ENCODE measurements at places on chromosomes 3 and 15. TPM values are rescaled to one million over a fixed set of nuclear protein-coding genes. Genes with fewer than 3 reads are reported as not detected.
A peak's percentile ranks its signal among the peaks of the same experiment; 100 is the strongest.

GRCh38 chr3:110378481-110378880 lies 693.1 kb upstream of the NECTIN3 start:
- no peak for DNase-seq
- H3K4me1 ChIP-seq = no peaks in the 10 kb centered on the region
- H3K27ac ChIP-seq = no peak overlapping the region
- no peaks in the 10 kb centered on the region for H3K36me3 ChIP-seq

GRCh38 chr15:96047255-96047931 lies 283.1 kb upstream of the NR2F2 start:
- DNase-seq = no peak
- H3K36me3 ChIP-seq = no peaks in the 10 kb centered on the region
- H3K27me3 ChIP-seq = no peaks in the 10 kb centered on the region
- peaks cover 4% of the 10 kb centered on the region for H3K4me1 ChIP-seq
- no peak overlapping the region for H3K4me3 ChIP-seq

LACTB gene
- total RNA-seq = 7.6 TPM

DNA sequence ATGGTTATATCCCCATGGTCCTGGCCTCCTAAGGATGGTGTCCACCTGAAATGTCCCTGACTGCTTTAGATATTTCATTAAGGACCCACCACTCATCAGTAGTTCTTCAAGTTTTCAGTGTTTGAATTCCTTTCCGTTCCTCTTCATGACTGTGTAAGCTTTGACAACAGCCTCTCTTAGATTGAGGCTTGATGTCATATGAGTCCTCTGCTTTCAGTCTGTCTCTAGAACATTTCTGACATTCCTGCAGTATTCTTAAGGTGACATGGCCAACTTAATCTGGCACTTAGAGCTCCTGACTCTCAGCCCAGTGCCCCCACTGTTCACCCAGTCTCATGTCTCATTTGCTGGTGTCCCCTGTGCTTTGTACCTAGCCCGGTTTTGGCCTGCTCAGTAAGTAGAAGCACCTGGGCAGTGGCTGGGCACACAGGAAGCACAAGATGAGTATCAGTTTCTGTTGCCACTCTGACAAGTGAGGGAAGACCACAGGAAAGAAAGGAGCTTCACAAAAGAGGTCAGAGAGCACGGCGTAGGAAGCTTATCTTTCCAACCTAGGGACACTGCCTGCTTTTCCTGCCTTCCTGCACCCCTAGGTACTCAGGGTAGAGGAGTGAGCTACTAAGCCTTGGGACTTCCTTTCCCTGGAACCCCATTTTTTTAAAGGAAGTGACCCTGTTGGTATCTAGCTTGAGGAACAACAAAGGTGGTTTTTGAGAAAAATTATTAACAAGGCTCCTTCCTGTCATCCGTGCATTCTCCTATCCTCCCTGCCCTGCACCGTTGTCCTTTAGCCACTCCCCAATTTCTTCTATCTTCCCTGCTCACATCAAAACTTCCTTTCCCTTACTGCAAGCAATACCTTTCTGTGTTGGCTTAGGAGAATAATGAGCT lies 103.1 kb downstream of the KLHL25 start:
- peaks cover 19% of the 10 kb centered on the region for H3K4me1 ChIP-seq
- H3K36me3 ChIP-seq = no peaks in the 10 kb centered on the region
- no peaks in the 10 kb centered on the region for H3K27me3 ChIP-seq
- DNase-seq = no peak
- H3K27ac ChIP-seq = no peak overlapping the region

DNA sequence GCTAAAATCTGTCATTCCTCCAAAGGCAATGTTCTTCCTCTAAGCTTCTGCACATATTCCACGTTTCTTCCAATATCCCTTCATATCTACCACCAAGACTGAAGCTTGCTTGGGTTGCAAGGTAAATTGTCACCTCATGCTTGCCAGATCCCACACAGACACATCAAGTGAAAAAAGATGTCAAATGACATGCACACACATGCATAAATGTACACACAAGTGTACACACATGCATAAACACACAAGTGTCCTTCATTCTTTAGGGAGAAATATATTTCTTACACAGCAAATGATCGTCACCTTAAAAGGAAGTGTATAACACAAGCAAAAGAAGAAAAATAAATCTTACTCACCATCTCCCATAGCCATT lies 59.4 kb downstream of the CLASP2 start:
- no peaks in the 10 kb centered on the region for H3K36me3 ChIP-seq
- peaks cover 22% of the 10 kb centered on the region for H3K4me1 ChIP-seq
- DNase-seq = no peak
- H3K4me3 ChIP-seq = no peak overlapping the region
- H3K27me3 ChIP-seq = no peaks in the 10 kb centered on the region

- H3K4me3 ChIP-seq = no peak overlapping the region
- H3K27ac ChIP-seq = no peak overlapping the region
- H3K4me1 ChIP-seq = peaks cover 4% of the 10 kb centered on the region
- DNase-seq = no peak
Observed at GRCh38 chr15:38229705-38230310, 22.8 kb upstream of the SPRED1 start.

NMNAT3 gene
- 5.7 TPM for total RNA-seq

DNA sequence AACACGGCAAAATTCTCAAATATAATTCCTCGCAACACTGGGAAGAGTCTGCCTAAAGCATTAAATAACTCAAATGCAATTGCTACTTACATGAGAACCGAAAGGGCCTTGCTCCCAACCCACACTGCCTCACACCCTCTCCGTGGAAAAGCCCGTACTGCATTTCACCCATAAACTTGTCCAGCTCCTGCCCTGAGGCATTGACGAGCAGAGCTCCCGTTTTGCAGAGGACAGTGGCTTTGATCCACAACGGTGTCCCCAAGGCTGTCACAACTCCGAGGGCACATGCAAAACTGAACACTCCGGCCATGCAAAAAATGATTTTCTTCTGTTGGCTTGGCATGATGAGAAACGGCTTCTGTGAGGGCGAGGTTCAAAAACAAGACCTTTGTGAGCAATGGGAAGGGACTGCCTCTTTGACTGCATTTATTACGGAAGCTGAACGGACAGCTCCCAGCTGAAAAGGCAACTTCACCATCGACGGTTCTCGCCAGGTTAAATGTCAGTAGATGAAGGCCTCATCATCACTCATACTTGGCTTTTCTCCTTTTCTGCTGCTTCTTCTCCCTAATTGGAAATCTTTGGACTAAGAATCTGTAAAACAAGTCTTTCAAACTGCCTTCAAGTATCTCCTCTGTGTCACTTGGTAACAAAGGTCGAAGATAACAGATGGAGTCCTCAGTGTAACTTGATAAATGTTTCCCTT lies at the start of gene CLRN1:
TSS of gene CLRN1 (minus strand) at position 362 of the 706 bp plus-strand sequence. CDS start at position 343, 19 bp downstream.
- no peaks in the 10 kb centered on the region for H3K36me3 ChIP-seq
- no peaks in the 10 kb centered on the region for H3K27me3 ChIP-seq
- no peak within 1 kb of the TSS for H3K27ac ChIP-seq
- H3K4me3 ChIP-seq = no peak within 1 kb of the TSS

CCDC39 gene
- total RNA-seq = 0.66 TPM

CLRN1 gene
- total RNA-seq = not detected

GP9 gene
- not detected for total RNA-seq

DNA sequence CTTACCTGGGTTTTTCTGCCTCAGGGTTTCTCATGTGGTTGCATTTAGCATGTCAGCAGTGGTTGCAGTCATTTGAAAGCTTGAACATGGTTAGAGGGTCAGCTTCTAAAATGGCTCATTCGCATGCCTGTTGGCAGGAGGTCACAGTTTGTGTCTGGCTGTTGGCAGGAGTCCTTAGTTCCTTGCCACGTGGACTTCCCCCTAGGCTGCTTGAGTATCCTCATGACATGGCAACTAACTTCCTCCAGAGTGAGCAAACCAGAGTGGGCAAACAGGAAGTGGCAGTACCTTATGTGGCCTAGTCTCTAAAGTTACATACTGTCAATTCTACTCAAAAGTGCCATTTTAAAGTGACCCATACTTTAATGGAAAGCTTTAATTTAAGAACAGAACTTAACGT lies 3.4 kb upstream of the UNC13C start:
- peaks cover 10% of the 10 kb centered on the region for H3K4me1 ChIP-seq
- no peak overlapping the region for H3K4me3 ChIP-seq
- H3K36me3 ChIP-seq = no peaks in the 10 kb centered on the region
- DNase-seq = no peak
- no peak overlapping the region for H3K27ac ChIP-seq
- H3K27me3 ChIP-seq = peaks cover 6% of the 10 kb centered on the region

GRCh38 chr3:72375237-72376076 lies 472.8 kb downstream of the SHQ1 start:
- H3K36me3 ChIP-seq = peaks cover 2% of the 10 kb centered on the region
- H3K4me1 ChIP-seq = peaks cover 10% of the 10 kb centered on the region
- no peaks in the 10 kb centered on the region for H3K27me3 ChIP-seq

GRCh38 chr15:84631706-84632272 lies 22.3 kb downstream of the WDR73 start:
- DNase-seq = no peak
- H3K4me1 ChIP-seq = peaks cover 47% of the 10 kb centered on the region
- peak overlapping the region; percentile 71 for H3K27ac ChIP-seq
- H3K36me3 ChIP-seq = no peaks in the 10 kb centered on the region
- H3K27me3 ChIP-seq = no peaks in the 10 kb centered on the region

GRCh38 chr3:122409446-122409845 lies 6.4 kb downstream of the WDR5B start:
- H3K27ac ChIP-seq = no peak overlapping the region
- H3K4me3 ChIP-seq = no peak overlapping the region
- H3K36me3 ChIP-seq = peaks cover 2% of the 10 kb centered on the region
- no peak for DNase-seq

FOXP1 gene
- total RNA-seq = 85.7 TPM

LRRC28 gene
- 13.0 TPM for total RNA-seq

TTLL13 gene
- not detected for total RNA-seq

GRCh38 chr15:88365124-88365523 lies 102.1 kb downstream of the MRPL46 start:
- H3K4me1 ChIP-seq = no peaks in the 10 kb centered on the region
- no peaks in the 10 kb centered on the region for H3K36me3 ChIP-seq
- H3K4me3 ChIP-seq = no peak overlapping the region
- no peaks in the 10 kb centered on the region for H3K27me3 ChIP-seq
- H3K27ac ChIP-seq = no peak overlapping the region

GRCh38 chr3:48599509-48600285 lies 4.6 kb upstream of the COL7A1 start:
- no peaks in the 10 kb centered on the region for H3K27me3 ChIP-seq
- DNase-seq = no peak
- no peak overlapping the region for H3K4me3 ChIP-seq
- H3K36me3 ChIP-seq = peaks cover 52% of the 10 kb centered on the region
- H3K27ac ChIP-seq = no peak overlapping the region

NDN gene
- total RNA-seq = 21.8 TPM

DNA sequence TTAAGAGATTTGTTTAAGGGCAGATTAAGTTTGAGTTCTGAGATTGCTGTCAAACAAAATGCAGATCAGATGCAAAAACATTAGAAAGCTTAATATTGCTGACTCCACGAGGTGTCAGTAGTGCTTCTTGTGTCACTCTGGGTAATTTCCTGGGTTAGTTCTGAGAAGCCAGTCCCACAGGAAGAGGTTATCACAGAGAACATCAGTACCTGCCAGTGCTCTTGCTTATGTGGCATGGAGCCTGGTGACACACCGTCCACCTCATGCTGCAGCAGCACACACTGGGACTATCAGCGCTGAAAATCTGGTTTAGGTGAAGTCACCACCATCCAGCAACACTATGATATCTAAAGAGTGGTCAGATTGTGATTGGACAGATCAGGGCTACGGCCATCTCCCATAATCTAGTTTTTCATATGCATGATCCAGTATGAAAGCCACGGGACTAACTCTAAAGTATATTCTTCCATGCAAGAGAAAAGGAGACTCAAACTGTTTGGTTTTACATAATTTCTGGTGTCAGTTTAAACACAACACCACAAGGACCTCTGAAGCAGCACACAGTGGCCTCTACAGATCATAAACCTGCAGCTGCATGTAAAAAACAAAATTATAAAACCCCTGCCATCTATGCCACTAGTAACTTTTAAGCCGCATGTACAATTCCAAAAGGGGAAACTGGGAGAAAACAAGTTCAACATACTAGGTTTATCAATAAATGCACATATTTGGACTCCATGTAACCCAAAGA lies 36.1 kb upstream of the MYO5C start:
- no peaks in the 10 kb centered on the region for H3K36me3 ChIP-seq
- no peak overlapping the region for H3K4me3 ChIP-seq
- no peak overlapping the region for H3K27ac ChIP-seq
- peaks cover 28% of the 10 kb centered on the region for H3K4me1 ChIP-seq

DNA sequence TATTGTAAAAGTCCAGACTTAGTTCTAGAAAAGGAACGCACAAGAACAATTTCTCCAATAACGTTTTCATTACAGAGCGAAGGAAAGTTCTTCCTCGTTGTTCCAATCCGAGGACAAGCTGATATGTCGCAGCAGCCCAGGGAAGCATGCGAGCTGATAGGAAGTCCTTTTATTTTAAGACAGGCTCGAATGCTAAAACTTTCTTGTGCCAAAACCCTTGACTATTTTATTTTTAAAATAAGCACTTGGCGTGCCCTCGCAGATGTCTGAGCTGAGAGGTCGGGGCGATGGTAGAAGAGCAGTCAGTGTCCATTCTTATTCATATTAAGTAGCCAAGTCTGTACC lies 433 bp upstream of the MITF start:
- H3K27ac ChIP-seq = peak overlapping the region; percentile 1
- no peaks in the 10 kb centered on the region for H3K36me3 ChIP-seq
- peaks cover 15% of the 10 kb centered on the region for H3K4me1 ChIP-seq
- H3K4me3 ChIP-seq = no peak overlapping the region
- H3K27me3 ChIP-seq = no peaks in the 10 kb centered on the region

SERINC4 gene
- total RNA-seq = not detected

DNA sequence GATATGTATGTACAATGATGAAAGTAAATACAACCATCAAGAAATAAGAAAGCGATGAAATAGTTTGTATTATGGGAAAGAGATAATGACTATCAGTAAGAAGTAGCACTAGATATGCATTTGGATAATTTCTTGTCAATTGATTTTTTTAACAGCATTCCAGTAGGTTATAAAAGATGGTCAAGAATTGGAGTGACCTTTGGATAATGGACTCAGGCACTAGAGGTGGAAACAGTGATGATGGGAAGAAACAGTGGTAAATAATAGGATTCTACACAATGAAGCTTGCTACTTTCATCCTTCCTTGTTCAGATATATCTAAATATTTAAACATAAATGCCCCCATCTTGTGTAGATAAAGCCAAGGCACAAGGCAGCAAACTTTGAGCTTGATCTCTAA lies 101.4 kb downstream of the GBE1 start:
- no peaks in the 10 kb centered on the region for H3K27me3 ChIP-seq
- H3K36me3 ChIP-seq = no peaks in the 10 kb centered on the region
- no peaks in the 10 kb centered on the region for H3K4me1 ChIP-seq
- no peak overlapping the region for H3K4me3 ChIP-seq
- DNase-seq = no peak

DUOXA2 gene
- not detected for total RNA-seq

DNA sequence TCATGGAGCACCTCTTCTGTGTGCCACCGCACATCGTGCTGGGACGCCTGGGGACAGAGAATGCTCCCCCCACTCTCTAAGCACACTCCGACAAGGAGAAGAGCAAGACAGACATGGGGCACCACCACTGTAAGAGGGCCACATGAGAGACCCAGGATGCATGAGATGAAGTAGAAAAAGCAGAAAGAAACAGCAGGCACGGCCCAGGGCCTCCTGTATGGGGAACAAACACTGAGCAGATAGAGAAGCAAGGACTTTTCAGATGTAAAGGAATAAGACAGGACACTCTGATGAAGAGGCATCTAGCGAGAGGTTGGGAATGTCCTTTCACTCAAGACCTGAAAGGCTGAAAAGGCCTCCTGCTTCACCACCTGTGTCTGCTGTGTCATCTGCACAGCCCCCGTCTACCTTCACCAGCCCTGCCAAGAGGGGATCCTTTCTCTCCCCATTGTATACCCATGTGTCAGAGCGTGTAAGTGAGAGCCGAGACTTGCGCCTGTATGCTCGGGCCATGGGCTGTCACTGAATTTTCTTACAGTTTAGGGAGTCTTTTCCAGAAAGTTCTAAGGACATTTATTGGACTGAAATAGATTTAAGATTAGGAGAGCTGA lies 125.6 kb downstream of the LRRK1 start:
- H3K4me3 ChIP-seq = no peak overlapping the region
- H3K36me3 ChIP-seq = peaks cover 3% of the 10 kb centered on the region
- no peaks in the 10 kb centered on the region for H3K27me3 ChIP-seq
- no peak for DNase-seq
- no peaks in the 10 kb centered on the region for H3K4me1 ChIP-seq
